ENCODE measurements at places on chromosomes 2 and 18.
A peak's percentile ranks its signal among the peaks of the same experiment; 100 is the strongest.

DNA sequence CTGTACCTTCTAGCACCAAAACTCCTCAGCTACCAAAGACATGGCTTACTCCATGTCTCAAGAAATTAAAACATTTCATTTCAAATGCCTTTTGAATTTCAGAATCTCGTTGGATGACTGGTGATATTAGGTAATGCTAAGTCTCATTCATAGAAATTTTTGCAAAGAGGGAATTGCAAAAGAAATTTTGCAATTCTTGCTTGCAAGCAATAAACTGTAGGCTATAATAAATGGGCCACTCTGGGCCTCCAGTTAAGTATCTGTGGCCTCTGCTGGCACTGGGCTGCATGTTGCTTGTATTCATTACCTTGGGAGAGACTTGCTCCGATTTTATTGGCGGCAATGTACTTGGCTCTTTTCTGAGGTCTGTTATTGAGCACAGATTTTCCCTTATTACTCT is 2.8 kb upstream of the LCLAT1 start:
- no peak for DNase-seq

DNA sequence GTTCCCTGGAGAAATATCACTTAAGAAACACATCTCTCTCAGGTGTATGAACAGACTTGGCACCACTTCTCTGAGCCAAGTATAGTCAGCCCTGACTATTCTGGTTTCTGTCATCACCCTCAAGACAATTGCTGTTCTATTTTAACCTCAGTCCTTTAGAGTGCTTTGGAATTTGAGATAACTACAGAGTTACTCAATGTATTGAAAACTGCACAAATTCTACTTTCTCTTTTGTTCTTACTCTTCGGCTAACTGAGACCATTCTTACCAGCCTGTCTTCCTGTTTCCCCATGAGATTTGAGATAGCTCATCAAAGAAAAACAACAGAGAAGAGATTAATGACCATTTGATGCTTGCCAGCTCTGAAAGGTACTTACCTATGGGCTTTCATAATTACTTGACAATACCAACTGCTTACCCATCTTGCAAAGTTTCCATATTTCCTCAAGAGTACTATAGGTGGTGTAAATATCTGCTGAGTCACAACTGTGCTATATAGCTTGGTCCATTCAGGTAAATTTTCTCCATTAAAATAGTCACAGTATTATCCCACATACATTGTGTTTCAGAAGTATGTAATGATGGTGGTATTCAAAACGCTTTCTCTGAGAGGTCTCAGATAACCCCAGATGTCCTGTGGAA is 467.5 kb upstream of the CHST9 start:
- DNase-seq = no peak

DNA sequence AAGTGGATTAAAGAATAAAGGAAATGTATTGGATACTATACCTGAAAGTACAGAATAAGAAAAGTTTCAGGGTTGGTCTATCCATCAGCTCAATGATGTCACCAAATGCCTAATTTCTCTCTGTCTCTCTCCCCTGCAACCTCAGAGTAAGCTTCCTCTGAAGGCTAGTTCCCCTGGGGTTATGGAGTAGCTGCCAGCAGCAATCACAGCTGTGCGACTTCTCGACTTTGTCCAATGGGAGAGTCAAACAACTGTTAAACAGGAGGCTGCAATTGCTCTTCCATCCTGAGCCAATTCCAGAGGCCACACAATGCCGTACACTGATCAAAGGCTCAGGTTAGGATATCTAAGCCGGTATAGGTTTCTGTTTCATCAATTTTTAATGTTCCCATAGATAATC is 95.3 kb upstream of the FANCL start:
- DNase-seq = no peak

- no peak for DNase-seq
Observed at GRCh38 chr2:68831686-68832232, 39.4 kb downstream of the BMP10 start.

- peak; percentile 55 for DNase-seq
Observed at GRCh38 chr2:174120346-174120745, 128.0 kb downstream of the OLA1 start.

- no peak for DNase-seq
Observed at GRCh38 chr2:7646661-7647060, 729.4 kb downstream of the RNF144A start.

DNA sequence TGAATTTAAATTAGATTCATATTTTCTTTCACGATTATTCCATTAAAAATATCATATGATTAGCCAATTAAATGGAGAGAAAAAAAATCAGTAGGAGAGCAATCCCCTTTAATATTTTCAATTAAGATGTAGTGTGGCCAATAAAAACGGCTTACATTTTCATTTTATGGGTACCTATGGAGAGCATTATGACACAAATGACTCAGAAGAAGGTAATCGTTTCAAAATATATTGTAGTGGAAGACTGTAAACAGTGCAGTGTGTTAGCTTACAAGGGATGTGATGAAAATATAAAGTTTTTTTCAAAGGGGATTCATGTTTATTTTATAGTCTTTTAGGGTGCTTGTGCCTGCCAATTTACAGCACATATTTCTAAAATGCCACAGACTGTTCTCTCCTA is 1507.4 kb upstream of the CELF4 start:
- DNase-seq = no peak

GRCh38 chr2:75580156-75580555 is 19.4 kb upstream of the EVA1A start:
- no peak for DNase-seq

- no peak for DNase-seq
Observed at GRCh38 chr2:101971836-101972235, 19.9 kb upstream of the IL1R2 start.

DNA sequence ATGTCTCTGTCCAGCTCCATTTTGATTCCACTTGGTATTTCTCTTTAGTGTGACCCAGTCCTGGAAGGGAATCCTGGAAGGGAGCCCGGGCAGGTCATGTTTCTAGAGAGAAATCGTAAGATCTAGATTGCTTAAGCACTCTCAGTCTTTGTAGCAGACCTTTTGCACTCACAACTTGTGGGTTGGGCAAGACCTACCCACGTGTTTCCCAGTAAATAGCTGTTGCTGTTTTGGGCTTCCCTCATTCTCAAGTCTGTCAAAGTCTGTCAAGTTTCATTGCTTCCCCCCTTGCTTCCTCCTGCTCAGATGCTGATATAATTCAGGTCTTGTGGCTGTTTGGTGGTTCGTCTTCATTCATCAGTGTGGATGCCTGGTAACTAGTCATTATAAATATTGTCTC is 17.4 kb upstream of the NEMP2 start:
- DNase-seq = no peak

GRCh38 chr2:235381261-235381912 is 112.5 kb upstream of the AGAP1 start:
- no peak for DNase-seq

GRCh38 chr2:634636-635388 is 42.4 kb downstream of the TMEM18 start:
- DNase-seq = no peak

GRCh38 chr2:206823178-206823577 is 57.8 kb downstream of the FASTKD2 start:
- no peak for DNase-seq

- DNase-seq = no peak
Observed at GRCh38 chr2:37250869-37251740, 19.6 kb downstream of the NDUFAF7 start.

DNA sequence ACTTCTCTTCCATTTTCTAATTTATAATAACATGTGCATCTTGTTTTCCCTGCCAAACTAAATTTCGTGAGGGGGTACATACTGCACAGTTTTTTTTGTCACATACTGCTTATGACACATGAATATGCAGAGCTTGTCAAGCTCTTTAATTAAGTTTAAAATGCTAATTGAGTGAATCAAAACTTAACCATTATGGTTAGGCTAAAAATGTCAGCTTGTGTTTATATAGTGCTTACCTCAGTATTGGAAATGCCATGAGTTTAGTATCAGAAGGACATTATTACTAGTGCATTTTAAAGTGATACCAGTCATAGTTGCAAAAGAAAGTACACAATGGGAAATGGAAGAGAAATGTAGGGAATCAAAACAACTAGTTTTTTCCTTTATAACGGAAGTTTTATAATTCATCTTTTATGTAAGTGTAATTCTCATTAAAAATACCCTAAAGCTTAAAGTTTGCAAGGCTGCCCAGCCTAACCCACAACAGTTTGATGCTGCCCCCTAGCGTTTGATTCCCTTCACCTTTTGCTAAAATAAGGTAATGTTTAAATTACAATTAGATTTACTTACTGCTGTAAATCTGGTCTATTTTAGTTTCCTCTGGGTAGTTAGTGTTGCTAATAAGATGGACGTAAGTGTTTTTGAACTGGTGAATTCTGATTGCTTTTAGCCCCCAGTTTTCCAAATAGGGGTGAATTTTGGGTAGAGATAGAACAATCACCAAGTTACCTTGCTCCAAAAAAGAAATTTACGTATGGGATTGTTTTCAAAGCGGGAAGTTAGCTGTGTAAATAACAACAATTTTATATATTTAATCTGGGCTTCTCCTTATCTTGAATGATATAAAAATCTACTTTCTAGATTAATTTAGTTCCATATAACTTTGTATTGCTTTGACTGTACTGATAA is 3.2 kb downstream of the SLC39A10 start:
- DNase-seq = peak; percentile 53

GRCh38 chr2:224780106-224780505 is 63.9 kb upstream of the CCDC195 start:
- DNase-seq = no peak

DNA sequence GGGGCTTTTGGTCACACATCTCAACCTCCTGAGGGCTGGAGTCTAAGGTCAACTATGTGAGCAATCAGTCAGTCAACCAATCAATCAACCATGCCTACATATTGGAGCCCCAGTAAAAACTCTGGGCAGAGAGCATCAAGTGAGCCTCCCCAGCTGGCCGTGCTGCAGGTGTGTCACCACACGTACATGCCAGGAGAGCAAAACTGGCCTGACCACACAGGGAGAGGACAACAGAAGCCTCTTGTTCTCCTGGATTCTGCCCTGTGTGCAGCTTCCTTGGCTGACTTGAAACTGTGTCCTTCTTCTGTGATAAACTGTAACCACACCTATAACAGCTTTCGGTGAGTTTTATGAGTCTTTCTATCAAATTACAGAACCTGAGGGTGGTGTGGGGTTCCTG is 25.9 kb downstream of the GPR35 start:
- DNase-seq = no peak

DNA sequence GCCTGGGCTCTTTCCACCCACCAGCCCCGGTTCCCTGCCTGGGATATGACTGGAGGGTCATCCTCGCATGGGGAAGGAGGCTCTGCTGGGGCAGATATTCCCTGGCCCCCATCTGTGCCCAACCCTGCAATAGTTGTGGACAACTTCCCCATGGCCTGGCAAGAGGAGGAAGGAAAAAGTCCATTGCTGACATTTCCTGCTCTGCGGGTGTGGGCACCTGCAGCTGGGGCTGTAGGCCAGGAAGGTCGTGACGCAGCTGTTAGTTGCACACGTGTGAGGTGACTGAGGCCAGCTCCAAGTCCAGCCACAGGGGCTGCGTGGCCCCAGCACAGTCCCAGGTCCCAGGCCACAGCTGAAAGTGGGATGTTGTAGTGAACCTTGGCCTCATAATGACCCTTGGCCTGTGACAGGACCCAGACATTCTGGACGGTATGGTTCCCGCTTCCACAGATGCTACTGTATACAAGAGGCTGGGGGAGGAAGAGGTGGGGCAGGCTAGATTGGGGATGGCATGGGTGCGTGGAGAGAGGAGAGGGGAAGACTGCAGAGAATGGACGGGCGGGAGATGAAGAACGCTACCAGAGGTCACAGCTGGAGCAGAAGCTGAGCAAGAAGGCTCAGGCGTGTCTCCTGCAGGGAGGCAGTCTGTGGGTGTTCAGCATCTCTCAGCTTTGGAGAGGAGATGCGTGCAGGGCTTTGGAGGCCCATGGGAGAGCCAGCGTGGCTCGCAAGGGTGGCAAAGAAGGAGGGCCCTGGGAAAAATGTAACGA is 22.1 kb downstream of the OTOF start:
- DNase-seq = peak; percentile 80

DNA sequence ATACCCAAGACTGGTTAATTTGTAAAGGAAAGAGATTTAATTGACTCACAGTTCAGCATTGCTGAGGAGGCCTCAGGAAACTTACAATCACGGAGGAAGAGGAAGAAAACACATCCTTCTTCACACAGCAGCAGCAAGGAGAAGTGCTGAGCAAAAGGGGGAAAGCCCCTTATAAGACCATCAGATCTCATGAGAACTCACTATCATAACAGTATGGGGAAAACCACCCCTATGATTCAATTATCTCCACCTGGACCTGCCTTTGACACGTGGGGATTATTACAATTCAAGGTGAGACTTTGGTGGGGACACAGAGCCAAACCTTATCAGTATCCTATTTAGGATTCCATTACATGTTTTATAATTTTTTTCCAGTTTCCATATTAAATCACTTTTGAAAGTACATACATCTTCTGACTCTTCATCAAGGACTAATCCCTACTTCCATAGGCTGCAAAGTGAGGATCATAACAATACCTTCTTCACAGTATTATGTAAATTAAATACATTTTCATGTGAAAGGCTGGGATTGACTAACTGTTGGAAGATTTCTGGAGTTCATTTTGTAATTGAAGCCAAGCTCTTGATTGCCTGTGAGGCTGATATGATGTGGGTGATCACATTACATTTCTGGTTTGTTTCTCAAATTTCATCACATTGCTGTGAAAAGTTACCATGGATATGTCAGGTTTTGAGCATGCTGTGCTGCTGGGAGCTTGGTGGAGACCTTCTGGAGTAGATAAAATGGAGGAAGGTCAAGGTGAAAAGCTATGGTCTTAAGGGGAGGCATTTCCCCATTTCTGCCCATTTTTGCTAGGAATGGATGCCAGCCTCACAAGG is 31.7 kb upstream of the CERS6 start:
- no peak for DNase-seq

GRCh38 chr18:5556310-5556974 is 12.6 kb upstream of the EPB41L3 start:
- no peak for DNase-seq

GRCh38 chr18:22930089-22930713 is 2.9 kb upstream of the RBBP8 start:
- peak; percentile 55 for DNase-seq

DNA sequence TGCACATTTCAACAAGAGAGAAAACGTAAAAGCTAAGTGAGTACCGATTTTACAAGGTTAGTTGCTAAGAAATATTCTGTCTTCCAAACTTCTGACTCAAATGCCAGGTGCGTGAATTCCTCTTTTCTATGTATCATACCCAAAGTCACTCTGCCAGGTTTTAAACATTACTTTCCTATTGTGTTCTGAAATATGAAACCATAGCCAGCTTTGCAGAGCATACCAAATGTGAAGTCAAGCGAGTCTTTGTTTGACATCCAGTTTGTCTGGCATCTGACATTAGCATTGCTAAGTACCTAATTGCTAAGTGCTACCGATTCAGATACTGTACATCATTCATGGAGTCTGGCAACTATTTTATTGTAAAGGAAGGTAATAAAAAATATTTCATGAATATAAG is 321.9 kb upstream of the GALNT5 start:
- no peak for DNase-seq

GRCh38 chr18:48863432-48864065 is 87.2 kb downstream of the SMAD7 start:
- DNase-seq = no peak

Measured in dermis microvascular lymphatic vessel endothelial cell (primary cell).